ENCODE measurements at places on chromosomes 16 and 17.

GRCh38 chr16:49049644-49050043 is 232.0 kb downstream of the CBLN1 start:
- no peak for DNase-seq

GRCh38 chr17:14245629-14246028 is 9.0 kb upstream of the CDRT15 start:
- DNase-seq: no peak

- peak; percentile 93 for DNase-seq
Measured at GRCh38 chr17:80501741-80502577, 25.6 kb upstream of the NPTX1 start.

DNA sequence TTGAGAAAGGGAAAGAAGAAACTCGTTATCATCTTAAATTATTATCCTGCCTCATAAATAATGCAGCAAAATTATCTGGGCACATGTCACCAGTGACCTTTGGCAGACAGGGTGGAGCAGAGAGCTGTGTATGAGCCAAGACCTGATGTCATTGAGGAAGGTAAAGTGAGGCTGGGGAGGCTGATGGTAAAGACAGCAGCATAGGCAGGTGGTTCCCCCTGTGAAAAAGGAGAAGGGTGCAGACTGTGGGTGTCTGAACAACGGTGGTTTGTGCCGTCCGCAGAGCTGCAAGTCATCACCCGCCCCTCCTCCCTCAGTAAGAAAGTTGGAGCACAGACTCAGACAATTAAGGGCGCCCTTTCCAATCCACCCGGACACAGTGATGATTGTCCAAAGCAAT is 30.8 kb upstream of the METTL16 start:
- no peak for DNase-seq

DNA sequence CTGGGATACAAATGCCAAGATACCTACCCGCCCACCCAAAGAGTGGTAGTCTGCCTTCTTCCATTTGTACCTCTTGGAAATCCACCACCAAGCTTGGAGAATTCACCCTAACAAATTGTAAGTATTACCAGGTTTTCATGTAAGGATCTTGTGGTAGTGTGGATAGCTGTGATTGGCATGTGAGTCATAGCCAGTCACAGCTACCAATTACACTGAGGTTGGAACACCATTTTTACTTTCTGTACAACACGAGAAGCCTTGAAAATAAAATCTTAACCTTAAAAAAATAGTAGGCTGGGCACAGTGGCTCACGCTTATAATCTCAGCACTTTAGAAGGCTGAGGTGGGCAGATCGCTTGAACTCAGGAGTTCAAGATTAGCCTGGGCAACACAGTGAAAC is 18.5 kb upstream of the SLC35G3 start:
- no peak for DNase-seq

DNA sequence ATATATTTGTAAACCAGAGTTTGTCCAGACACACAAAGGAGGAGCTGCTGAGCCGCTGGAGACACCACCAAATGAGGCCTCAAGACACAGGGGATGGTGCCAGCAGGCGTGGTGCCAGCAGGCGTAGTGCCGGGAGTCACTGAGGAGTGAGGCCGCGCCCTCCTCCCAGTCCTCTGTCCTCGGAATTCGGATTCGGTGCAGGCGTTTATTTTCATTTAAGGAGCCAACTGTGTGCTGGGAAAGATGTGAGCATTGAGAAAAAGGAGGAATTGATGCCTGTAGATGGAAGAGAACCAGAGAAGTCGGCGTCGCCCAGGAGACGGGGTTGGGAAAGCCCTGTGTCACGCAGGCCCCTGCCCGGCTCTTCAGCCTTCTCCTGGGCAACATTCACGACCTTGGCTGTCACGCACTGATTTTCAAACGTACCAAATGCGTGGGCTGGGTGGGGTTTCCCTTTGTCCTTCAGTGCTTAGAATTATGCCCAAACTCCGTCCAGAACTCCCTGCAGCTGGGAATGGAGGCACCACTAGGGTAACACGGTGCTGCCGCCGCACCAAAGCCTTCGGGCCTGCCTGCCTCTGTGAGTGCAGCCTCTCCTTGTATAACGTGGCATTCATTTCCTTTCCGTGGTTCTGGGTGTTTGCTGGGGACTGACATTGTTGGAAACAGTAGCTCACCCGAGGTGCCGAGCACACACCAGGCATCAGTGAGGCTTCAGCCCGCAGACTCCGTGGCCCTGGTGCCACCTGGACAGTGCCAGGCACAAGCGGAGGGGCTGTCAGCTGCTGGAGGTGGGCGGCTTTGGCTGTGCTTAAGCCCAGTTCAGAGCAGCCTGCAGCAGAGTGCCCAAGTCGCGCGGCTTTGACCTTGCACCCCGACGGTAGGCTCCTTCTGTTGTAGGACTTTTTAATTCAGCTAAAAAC is 49.0 kb upstream of the CHMP6 start:
- DNase-seq: no peak

DNA sequence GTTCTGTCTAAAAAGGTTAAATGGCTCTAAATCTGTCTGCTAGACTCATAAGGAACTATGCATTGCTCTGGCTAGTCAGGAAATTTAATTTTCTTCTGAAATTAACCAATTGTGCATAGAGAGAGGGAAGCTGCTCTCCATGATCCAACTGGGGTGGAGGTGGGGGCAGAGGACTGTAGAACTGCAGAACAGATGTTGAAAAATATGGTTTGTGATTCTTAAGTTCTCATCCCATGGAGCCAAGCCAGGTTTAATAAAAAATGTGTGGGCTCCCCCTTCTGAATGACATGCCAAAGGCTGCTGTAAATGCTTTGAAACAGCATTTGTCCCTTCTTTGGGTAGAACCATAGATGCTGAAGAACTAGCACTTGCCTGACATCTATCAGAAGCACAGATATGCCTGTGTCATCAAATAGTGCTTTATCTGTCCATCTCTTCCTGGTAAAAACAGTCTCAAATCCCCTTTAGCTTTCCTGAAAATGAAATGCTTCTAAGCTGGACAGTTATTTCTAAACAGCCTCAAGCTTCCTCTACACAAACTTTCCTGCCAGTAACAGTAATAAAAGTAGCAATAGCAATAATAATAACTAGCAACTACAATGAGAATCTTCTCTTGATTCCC is 221.4 kb downstream of the CDH8 start:
- DNase-seq: no peak

All from mammary epithelial cell (primary cell).